ENCODE measurements at places on chromosomes 16 and 17. TPM values are rescaled to one million over a fixed set of nuclear protein-coding genes. Genes with fewer than 3 reads are reported as not detected.

DNA sequence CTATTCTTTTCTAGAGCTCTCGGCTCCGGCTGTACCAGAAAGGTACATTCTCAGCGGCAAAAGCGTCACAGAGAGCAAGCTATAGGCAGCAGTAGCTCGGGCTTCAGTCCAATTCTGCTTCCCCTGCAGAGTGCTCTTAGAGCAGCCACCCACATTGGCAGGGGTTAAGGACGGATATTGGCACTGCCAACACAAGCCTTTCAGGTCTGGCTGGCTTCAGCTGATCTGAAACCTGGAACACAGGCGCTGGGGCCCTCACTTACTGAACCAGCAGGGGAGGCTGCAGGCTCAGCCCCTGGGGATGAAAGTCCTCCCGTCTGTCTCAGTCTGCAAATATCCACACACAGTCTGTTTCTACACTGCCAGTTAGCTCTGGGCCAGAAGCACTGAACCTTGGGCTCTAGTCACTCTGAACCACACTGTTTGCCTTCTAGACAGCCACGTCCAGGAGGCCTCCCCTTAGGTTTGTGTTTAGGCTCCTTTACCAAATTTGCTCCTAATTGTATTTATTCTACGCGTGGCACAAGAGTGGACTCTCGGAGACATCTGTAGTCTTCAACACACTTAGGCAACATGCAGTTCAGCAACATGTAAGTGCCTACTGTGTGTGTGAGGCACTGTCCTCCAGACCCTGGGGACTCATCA lies 40.1 kb downstream of the HIC1 start:
- DNase-seq, result peak; percentile 72

- DNase-seq, result no peak
Measured at GRCh38 chr17:3260600-3260999, 37.6 kb downstream of the OR3A1 start.

The DOK4 gene
- total RNA-seq, result 21.9 TPM

The PMP22 gene
- 64.4 TPM for total RNA-seq

DNA sequence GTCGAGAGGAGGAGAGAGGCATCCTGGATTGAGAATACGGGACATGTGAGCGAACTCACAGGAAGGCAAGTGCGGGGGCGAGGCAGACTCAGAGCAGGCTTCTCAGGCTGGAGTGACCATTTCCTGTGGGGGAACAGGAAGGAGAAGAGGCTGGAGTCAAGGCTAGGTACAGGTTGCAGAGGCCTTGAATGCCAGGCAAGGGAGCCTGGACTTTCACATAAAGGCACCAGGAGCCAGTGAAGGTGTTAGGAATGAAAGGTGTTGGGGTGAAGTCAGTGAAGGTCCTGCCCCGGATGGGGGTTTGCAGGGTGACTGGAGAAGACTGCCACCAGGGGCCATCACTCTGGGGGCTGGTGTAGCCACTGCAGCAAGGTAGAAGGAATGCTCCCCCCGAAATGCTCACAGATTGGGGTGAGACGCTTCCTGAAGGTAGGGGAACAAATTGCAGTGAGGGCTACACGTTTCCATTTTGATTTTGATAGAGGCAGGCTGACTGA lies 5.3 kb upstream of the GPRC5C start:
- no peak for DNase-seq

- DNase-seq, result no peak
Measured at GRCh38 chr17:12536472-12536871, 129.2 kb upstream of the MYOCD start.

The STH gene
- 10.7 TPM for total RNA-seq

DNA sequence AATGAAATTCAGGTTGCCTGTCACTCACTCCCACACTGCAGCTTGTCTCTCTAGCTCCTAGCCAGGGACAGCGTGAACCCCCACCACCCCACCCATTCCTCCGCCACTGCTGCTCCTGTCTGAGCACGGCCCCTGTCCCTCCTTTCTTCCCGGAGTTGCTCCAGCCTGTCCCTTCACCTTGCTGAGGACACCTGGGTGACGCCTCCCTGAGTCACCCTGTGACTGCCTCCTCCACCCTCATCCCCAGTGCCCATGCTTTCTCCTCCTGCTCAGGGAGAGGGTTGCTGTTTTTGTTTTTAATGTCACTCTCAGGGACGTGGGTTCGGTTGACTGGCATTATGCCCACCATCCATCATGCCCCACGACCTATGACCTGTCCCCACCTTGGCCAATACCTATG lies 25.8 kb upstream of the NAT9 start:
- no peak for DNase-seq

GRCh38 chr17:49554694-49555494 lies 20.8 kb upstream of the NXPH3 start:
- DNase-seq, result no peak

DNA sequence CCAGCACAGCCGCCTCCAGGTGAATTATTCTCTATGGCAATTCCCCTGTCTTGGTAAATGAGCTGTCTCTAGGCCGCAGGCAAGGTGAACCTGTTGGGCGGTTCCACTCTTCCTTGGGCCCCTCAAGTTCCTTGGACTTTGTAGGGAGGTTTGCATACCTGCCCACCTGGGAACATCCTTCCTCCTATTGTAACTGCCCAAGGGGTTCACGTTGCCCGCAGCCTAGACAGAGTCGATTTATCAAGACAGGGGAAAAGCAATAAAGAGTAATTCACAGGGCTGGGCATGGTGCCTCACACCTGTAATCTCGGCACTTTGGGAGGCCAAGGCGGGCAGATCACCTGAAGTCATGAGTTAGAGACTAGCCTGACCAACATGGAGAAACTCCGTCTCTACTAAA lies 122.5 kb downstream of the KCNJ18 start:
- peak; percentile 26 for DNase-seq

DNA sequence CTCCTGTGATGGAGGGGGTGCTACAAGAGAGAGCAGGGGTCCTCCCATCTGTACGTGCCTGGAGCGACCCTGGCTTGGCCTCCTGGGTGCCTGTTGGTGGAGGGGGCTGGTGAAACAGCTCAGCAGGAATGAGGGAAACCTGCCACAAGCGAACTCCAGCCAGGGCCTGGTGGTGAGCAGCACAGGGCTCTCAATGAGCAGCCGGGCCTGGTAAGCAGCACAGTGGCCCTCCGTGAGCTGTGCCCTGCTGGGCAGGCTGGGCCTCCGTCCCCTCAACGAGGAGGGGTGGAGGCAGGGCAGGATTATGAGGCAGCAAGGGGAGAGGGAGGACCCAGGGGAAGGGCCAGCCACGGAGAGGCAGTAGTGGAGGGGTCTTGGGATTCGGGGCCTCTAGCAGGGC lies 101.9 kb downstream of the SDK2 start:
- DNase-seq, result no peak

DNA sequence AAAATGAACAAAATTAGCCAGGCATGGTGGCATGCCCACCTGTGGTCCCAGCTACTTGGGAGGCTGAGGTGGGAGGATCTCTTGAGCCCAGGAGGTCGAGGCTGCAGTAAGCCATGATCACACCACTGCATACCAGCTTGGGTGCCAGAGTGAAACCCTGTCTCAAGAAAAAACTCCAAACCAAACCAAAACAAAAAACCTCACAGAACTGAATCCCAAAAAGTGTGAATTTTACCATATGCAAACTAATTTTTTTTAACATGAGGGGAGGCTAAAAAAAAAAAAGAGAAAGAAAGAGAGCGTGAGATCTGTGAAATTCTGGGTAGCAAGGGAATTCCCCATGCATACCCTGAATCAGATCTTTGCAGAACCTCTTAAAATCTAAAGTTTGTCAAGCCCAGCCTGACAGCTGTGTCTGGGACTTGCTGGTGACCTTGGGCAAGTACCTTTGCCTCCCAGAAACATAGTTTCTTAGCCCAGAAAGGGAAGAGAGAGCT lies 17.1 kb upstream of the CDH1 start:
- DNase-seq, result no peak

- DNase-seq, result no peak
Measured at GRCh38 chr16:4058386-4058785, 57.9 kb downstream of the ADCY9 start.

DNA sequence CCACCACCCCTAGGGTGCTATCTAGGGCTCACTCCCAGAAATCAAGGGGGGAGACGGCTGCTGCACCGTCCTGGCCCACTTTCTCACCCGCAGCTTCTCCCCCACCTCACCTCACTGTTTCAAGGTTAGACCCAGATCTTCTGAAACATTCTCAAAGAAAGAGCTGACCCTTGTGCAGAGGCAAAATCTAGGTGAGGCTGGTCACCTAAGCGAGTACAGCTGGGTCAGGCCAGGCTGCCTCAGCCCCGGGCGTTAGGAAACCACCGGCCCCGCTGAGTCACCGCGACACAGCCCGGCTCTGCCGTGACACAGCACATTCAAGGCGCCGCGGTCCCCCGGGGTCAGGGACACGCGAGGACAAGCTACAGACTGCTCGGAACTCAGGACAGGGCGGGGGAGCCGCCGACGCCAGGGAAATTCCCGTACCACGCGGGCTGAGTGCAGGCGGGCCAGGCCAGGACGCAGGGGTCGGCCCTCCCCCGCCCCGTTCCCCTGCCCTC lies 27.1 kb downstream of the GNPTG start:
- peak; percentile 58 for DNase-seq

GRCh38 chr16:58678716-58679115 lies 5.9 kb downstream of the SLC38A7 start:
- peak; percentile 81 for DNase-seq

The ITGB4 gene
- 81.1 TPM for total RNA-seq

DNA sequence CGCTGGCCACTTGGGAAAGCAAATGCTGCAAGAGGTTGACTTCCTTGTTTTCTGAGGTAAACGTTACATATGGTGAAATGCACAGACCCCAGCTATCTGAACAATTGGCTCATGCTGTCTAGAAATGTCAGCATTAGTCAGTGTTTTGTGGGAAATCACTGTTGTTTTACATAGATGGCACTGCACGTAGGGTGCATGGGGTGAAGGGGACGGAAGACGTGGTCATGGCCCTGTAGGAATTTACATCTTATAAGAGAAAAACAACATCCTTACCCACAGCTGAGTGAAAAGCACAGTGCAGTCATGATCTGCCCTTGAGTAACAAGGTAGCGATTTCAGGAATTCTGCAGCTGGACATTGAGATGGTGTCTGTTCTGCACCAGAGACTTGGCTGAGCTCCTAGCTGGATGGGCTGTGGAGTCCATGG lies 15.2 kb downstream of the RPTOR start:
- no peak for DNase-seq

DNA sequence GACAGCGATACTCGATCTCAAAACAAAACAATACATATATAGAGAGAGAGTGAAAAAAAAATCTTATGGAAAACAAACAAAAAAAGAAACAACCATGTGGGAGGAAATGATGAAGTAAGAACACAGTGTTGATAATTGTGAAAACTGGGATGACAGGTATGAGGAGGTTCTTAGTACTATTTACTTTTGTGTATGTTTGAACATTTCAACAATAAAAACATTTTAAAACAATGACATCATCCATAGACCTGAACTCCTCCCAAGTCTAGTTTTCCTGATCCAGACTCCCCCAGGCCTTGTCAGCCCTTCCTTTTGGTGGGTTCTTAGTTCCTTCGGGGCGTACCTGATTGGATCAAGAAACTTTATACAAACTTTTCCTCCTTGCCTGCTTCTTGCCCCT lies 51.7 kb downstream of the CCDC42 start:
- no peak for DNase-seq
